ENCODE measurements at places on chromosomes 12 and 14.

- no peak for DNase-seq
These were observed 16.0 kb upstream of the ZNF410 start for GRCh38 chr14:73870525-73871235.

GRCh38 chr14:73610687-73611086 is 1.6 kb upstream of the ACOT6 start:
- DNase-seq = no peak

- no peak for DNase-seq
These were observed 8.6 kb downstream of the SPRYD4 start for GRCh38 chr12:56476972-56477432.

- DNase-seq = no peak
These were observed 26.2 kb upstream of the PDE3A start for GRCh38 chr12:20342111-20342510.

DNA sequence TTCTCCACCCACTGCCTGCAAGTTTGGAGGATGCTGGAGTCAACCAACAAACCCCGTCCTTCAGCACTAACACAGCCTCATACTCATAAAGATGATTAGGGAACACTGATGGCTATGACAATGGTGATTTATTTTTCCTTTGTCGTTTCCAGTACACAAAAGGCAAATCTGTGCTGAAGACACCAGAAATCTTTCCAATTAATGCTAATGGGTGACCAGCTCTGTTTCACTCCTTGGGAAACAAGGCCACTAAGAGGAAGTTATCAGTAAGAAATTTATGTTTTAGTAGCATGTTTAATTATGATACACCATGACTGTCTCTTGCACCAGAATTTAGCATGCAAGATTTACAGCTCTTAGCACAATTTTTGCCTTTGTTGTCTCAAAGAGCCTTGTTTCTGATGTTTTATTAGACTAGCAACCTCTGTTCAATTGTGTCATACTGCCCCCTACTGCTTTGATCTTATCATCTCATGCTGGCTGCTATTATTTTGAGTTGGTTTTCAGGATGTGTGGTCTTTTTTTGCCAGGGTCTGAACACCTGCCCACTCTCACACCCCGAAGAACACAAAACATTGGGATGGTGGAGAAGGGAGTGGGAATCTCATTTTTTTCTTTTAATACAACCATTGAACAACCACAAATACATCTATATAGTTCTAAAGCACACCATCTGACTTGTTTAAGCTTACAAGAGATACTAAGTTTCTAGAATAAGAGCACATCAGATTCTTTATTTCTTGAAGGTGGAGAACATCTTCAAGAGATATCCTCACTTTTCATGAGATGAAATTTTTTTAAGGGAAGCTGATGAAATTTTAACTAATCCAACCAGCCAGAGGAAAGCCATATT is 160.9 kb downstream of the SPTSSA start:
- DNase-seq = no peak

- peak; percentile 80 for DNase-seq
These were observed 75.7 kb downstream of the MYRFL start for GRCh38 chr12:69900720-69901131.

DNA sequence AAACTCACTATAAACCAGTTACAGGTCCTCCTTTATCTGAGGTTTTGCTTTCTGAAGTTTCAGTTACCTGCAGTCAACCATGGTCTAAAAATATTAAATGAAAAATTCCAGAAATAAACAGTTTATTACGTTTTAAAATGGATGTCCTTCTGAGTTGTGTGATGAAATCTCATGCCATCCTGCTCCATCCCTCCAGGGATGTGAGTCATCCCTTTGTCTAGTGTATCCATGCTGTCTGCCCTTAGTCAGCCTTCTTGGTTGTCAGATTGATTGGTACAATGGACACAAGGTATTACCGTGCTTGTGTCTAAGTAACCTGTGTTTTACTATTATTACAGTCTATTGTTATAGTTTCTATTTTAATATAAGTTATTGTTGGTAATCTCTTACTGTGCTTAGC is 328.3 kb downstream of the APAF1 start:
- DNase-seq = no peak

GRCh38 chr14:95396221-95396620 is 76.5 kb upstream of the CLMN start:
- no peak for DNase-seq

GRCh38 chr14:100078997-100079725 is 13.9 kb downstream of the EVL start:
- peak; percentile 73 for DNase-seq

DNA sequence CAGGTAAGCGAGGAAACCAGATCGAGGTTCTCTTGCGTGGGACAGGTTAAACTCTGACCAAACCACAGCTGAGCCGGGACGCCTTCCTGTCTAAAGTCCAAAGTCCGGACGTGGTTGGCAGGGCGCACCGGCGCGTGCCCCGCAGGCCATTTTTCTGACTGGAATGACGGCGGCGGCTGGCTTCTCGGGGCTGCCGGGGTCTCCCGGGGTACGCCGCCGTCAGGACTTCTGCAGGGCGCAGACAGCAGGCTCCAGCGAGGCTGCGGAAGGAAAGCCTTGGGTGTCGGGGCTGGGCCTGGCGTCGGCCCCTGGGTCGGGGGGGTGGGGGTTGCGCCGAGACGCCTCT is 32.8 kb downstream of the MIA2 start:
- no peak for DNase-seq

GRCh38 chr14:21672116-21672515 is 1.5 kb downstream of the OR4E1 start:
- DNase-seq = no peak

- no peak for DNase-seq
These were observed 27.1 kb upstream of the COL2A1 start for GRCh38 chr12:48031135-48031960.

DNA sequence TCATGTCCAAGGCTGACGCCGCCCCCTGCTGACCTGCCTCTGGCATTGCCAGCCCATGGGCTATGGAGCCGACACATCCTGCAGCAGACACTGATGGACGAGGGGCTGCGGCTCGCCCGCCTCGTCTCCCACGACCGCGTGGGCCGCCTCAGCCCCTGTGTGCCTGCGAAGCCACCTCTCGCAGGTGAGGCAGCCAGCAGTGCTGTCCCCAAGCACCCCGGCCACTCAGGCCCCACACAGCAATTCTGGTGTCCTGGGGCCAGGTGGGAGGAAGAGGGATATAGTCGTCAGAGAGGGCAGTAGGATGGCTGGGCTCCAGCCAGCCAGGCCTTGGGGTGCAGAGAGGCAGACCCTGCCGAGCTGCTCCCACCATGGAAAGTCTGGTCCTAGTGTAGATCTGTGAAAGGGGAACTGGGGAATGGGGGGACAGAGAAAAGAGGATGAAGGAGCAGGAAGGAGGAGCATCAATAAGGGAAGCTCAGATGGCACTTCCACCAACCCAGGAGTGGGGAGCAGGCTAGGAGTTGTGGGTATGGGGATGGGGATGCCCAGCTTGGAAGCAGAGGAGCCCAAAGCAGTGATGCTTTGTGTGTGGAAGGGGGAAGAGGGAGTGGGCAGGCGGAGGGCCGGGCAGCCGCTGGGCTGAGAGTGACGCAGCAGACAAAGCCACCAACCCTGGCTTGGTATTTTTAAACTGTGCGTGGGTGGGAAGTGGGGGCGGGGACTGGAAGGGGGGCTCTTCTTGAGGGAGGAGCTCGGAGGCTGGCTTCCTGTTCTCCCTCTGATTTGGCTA is 4.7 kb downstream of the NAB2 start:
- peak; percentile 87 for DNase-seq

- DNase-seq = no peak
These were observed 1.3 kb upstream of the KRT72 start for GRCh38 chr12:52602552-52602951.

- no peak for DNase-seq
These were observed 34.6 kb downstream of the CKB start for GRCh38 chr14:103488071-103488470.

- DNase-seq = no peak
These were observed 37.7 kb upstream of the CRACR2A start for GRCh38 chr12:3790642-3791041.

GRCh38 chr12:129103231-129103630 is 250.0 kb downstream of the GLT1D1 start:
- DNase-seq = no peak

- no peak for DNase-seq
These were observed 128.1 kb downstream of the RIMBP2 start for GRCh38 chr12:130587966-130588365.

DNA sequence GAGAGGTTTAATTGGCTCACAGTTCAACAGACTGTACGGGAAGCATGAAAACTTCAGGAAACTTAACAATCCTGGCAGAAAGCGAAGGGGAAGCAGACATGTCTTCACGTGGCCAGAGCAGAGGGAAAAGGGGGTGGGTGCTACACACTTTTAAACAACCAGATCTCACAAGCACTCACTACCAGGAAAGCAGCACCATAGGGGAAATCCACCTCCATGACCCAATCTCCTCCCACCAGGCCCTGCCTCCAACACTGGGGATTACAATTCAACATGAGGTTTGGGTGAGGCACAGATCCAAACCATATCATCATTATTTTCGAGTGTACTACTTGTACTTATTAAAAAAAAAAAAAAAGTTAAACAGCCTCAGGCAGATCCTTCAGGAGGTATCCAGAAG is 29.9 kb downstream of the RXYLT1 start:
- no peak for DNase-seq

GRCh38 chr14:49960453-49960852 is 67.6 kb downstream of the ARF6 start:
- DNase-seq = no peak

GRCh38 chr12:52907092-52907810 is 2.4 kb upstream of the KRT8 start:
- no peak for DNase-seq

DNA sequence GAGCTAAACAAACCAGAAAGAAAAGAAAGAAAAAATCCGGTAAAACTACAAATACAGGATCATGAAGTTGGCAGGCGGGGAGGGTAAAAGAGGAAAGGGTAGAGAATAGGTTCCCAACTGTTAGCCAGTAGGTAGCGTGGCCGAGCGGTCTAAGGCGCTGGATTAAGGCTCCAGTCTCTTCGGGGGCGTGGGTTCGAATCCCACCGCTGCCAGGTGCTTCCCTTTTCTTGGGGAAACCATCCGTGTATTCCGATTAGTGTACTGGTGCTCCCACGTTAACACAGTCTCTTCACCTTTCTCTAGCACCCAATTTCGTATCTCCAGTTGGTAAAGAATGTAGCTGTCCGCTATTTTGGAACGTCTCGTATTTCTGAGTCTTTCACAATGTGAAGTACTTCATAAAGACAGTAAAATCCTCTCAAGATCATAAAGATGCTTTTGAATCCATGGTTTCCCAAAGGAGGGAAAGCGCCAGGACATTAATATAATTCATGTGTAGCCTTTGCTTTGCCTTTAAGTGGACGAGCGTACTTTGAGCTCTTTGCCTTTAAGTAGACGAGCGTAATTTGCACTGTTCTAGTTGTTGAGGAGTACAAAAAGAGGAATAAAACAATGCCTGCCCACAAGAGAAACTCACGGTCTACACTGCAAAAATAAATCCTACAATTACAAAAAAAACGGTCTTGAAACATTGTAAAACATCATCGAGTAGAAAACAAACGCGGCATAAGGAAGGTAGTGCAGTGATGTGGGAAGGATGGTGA is 19.0 kb upstream of the RNASE12 start:
- peak; percentile 76 for DNase-seq
